Esophagus squamous epithelium (tissue), 5 donors: ENCODE measurements at places on chromosomes 5 and 9.

- no peak for DNase-seq
Measured at GRCh38 chr9:108528231-108528630, 327.6 kb downstream of the ACTL7B start.

- DNase-seq: no peak
Measured at GRCh38 chr5:163938595-163938994, 433.2 kb downstream of the MAT2B start.

DNA sequence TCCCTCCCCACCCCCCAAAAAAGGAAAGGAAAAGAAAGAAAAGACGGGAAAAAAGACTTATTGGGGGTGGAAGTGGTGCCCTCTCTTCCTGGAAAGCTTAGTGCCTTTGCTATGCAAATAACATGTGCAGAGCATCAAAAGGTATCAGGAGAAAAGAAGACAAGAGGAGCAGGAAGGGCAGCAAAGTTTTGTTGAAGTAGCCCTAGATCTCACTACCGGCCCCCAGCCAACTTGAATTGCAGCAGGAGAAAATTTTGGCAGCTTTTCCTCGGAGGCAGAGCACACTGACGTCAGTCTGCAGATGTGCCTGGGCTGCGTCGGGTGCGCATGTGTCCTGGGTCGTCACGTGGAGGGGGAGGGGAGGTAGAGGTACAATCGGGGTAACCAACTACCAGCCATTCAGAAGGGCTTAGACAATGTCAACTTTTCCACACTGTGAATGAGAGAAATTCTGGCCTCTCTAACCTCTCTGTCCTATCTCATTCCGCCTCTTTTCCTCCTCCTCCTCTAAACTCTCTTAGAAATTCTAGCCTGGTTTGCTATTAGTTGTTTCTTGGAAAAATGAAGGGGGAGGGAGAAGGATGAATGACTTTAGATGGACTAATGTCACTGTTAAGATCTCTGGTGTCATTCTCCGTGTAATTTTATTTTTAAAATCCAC, at the start of gene ADAMTS6:
Gene ADAMTS6 (minus strand): TSS at position 286 of the 661 bp plus-strand sequence. CDS start 8,247 bp downstream, outside the sequence.
- DNase-seq: peak; percentile 45

- no peak for DNase-seq
Measured at GRCh38 chr9:69829484-69829883, 8.9 kb downstream of the CFAP95 start.

DNA sequence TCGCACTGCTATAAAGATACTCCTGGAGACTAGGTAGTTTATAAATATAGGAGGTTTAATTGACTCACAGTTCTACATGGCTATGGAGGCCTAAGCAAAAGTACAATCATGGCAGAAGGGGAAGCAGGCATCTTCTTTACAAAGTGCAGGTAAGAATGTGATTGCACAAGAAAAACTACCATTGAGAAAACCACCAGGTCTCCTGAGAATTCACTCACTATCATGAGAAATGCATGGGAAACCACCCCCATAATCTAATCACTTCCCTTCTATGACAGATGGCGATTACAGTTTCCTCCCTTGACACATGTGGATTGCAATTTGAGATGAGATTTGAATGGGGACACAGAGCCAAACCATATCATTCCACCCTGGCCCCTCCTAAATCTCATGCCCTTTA, 121.2 kb upstream of the ST8SIA4 start:
- DNase-seq: no peak

DNA sequence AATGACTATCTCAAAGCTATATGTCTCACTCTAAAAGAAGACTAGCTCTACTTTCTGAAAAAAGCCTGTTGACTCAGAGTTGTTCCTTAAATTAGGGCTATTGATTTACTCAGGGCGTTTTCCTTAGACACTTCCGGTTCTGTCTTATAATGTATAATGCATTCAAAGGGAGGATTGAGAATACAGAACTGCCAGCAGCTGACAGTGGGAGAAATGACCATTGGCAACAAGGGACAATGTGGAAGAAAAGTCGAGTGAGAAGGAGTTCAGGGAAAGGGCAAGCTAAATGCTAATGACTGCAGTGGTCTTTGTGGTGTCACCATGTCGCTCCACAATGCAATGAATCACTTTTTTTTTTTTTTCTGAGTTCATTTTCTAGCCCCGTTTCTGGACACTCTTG, 65.7 kb upstream of the ANKH start:
- no peak for DNase-seq

- no peak for DNase-seq
Measured at GRCh38 chr5:133878236-133878555, 90.2 kb downstream of the C5orf15 start.

- no peak for DNase-seq
Measured at GRCh38 chr9:31608881-31609280, 775.6 kb upstream of the ACO1 start.

GRCh38 chr9:2962471-2963172, 118.7 kb upstream of the PUM3 start:
- DNase-seq: no peak
